SK-N-DZ (cell line): ENCODE measurements at places on chromosomes 4 and X.

- DNase-seq: no peak
Measured at GRCh38 chrX:15483891-15484290, 9.2 kb downstream of the PIR start.

DNA sequence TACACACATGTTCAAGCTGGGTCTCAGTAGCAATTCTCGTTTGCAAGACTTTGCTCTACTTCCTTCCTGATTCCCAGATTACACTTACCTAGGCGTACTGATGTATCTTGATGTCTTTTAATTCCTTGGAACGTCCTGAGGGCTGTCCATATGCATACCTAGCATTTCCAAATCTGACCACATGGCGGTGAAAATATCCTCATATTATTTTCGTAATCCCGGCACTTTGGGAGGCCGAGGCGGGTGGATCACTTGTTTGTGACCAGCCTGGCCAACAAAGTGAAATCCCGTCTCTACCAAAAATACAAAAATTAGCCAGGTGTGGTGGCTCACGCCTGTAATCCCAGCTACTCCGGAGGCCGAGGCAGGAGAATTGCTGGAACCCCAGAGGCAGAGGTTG is 1786.3 kb upstream of the TENM3 start:
- DNase-seq: no peak

- DNase-seq: peak; percentile 16
Measured at GRCh38 chr4:37715889-37716402, 29.8 kb upstream of the RELL1 start.

- DNase-seq: peak; percentile 4
Measured at GRCh38 chr4:133131829-133132460, 17.1 kb upstream of the PCDH10 start.

DNA sequence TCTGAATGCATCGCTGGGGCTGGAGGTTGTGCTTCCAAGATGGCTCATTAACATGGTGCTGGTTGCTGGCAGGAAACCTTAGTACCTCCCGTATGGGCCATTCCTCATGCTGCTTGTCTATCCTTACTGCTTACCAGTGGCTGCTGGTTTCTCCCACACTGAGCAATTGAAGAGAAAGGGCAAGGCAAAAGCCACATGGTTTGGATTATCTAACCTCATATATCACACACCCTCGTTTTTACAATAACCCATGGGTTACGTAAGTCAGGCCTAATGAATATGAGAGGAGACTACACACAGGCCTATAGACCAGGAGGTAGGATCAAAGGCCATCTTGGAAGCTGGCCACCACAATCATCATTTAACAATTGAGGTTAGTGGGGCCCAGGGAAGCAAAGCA is 141.8 kb upstream of the EDNRA start:
- no peak for DNase-seq

- no peak for DNase-seq
Measured at GRCh38 chr4:175351473-175351872, 433.3 kb downstream of the ADAM29 start.

- no peak for DNase-seq
Measured at GRCh38 chrX:109346491-109346890, 135.4 kb downstream of the GUCY2F start.

DNA sequence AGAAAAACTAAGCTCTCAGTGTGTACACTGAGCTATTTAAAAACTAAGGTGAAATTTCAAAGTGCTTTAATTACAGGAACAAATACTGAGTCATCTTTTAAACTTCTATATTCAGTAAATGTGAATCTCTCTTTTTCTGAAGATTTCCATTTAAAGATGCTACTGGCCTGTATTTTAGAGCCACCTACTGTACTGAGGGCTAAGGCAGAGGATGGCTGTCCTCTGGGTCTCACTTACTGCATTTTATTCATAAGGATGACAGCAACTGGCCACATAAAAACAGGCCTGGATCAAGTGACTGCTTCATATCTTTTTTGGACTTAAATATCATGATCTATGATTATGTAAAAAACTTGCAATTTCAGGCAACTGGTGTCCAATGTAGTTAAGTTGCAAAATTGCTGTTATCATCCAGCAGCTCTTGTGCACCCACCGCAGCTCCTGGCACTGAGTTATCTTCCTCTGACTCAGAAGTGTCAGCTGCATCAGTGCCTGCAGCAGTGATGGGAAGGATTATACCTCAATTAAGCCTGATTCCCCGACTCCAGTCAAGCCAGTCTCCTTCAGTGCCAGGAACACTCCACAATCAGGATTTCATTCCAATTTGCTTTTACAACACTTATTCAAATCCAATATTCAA is 1073.7 kb downstream of the PDHA2 start:
- DNase-seq: peak; percentile 66
